AG09319 (cell line): ENCODE measurements at places on chromosomes 11 and 22.

DNA sequence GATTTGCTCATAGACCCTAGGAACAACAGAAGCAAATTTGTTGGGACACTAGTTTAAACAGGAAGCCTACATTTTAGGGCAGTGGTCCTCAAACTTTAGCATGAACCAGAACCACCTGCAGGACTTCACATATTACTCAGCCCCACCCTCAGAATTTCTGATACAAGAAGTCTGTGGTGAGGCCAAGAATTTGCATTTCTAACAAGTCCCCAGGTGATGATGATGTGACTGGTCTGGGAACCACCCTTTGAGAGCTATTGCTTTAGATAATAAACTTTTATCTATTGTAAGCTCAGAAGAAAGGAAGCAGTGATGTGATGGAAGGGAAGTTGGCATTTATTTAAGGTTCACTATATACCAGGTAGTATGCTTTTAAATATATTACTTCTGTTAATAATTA, 194.0 kb downstream of the FAM181B start:
- DNase-seq: no peak

- DNase-seq: no peak
Observed at GRCh38 chr11:59295435-59295834, 63.3 kb upstream of the OR5AN1 start.

GRCh38 chr11:128231845-128232410, 355.4 kb downstream of the ETS1 start:
- no peak for DNase-seq

GRCh38 chr11:77283101-77283500, 18.4 kb downstream of the GDPD4 start:
- DNase-seq: no peak

DNA sequence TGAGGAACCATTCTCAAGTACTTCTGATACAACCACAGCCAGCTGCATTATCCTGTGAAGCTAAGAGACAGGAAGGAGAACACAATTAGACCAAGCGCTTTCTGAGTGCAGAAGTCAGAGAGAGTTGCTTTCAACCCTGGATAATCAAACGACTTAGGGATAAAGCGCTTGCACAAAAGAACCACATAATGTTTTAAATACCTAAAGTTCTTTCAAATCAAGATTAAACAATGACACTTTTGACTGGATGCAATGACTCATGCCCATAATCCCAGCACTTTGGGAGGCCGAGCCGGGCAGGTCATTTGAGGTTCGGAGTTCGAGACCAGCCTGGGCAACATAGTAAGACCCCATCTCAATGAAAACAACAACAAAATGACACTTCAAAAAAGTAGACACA, 145.1 kb downstream of the SWAP70 start:
- no peak for DNase-seq

DNA sequence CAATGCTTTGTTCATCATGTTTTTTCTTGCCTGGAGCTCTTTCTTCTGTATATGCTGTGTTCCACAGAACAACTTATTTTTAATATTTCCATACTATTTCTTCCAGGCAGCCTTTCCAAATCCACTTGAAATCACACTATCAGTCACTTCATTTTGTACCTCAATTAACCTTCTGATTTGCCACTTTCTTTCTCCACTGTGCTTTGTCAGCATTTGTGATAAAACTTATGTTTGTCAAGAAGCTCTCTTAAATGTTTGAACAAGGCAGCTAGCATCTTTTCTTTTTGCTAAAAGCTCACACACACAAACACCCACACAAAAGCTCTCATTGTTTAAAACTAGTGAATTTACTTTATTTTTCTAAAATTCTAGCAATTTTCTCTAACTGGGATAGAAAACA, 2014.7 kb upstream of the RAG2 start:
- no peak for DNase-seq
